ENCODE measurements at places on chromosomes 4 and X. TPM values are rescaled to one million over a fixed set of nuclear protein-coding genes. Genes with fewer than 3 reads are reported as not detected.
A peak's percentile ranks its signal among the peaks of the same experiment; 100 is the strongest.

GRCh38 chrX:49184294-49185281 is 1.6 kb downstream of the PRICKLE3 start:
- H3K4me1 ChIP-seq, result no peaks in the 10 kb centered on the region
- no peak overlapping the region for H3K27ac ChIP-seq
- H3K36me3 ChIP-seq, result no peaks in the 10 kb centered on the region
- no peaks in the 10 kb centered on the region for H3K27me3 ChIP-seq
- DNase-seq, result peak; percentile 63

SEC31A gene
- 483 TPM for total RNA-seq

- H3K36me3 ChIP-seq, result no peaks in the 10 kb centered on the region
- H3K27ac ChIP-seq, result peak overlapping the region; percentile 73
- no peaks in the 10 kb centered on the region for H3K27me3 ChIP-seq
Measured at GRCh38 chr4:54498661-54499111, 159.1 kb upstream of the KIT start.

- no peaks in the 10 kb centered on the region for H3K27me3 ChIP-seq
- H3K4me1 ChIP-seq, result no peaks in the 10 kb centered on the region
- H3K36me3 ChIP-seq, result no peaks in the 10 kb centered on the region
- no peak overlapping the region for H3K27ac ChIP-seq
- H3K4me3 ChIP-seq, result no peak overlapping the region
Measured at GRCh38 chr4:86530183-86530582, 63.9 kb upstream of the PTPN13 start.

DNA sequence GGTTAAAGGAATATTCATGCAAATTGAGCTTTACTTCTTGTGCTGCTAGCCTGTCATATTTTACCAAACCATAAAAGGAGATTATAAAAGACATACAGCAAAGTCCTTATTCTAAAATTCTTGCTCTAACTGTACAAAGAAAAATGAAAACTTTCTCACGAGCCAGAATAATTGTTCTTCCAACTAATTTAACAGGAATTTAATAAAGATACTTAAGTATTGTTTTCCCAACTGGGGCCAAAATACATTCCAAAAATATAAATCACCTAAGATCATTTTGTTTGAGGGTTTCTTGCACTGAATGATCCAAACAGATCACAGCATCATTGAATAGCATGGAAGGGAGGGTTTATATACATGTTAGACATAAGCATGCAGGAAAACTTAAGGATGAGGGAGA is 127.1 kb upstream of the PCDH18 start:
- DNase-seq, result peak; percentile 68
- peaks cover 14% of the 10 kb centered on the region for H3K4me1 ChIP-seq

GRCh38 chr4:174260099-174260498 is 23.4 kb downstream of the FBXO8 start:
- peak; percentile 54 for DNase-seq
- no peak overlapping the region for H3K4me3 ChIP-seq
- no peaks in the 10 kb centered on the region for H3K36me3 ChIP-seq
- H3K27me3 ChIP-seq, result no peaks in the 10 kb centered on the region
- peaks cover 12% of the 10 kb centered on the region for H3K4me1 ChIP-seq

- H3K27ac ChIP-seq, result no peak overlapping the region
- H3K36me3 ChIP-seq, result no peaks in the 10 kb centered on the region
- no peak overlapping the region for H3K4me3 ChIP-seq
- no peaks in the 10 kb centered on the region for H3K27me3 ChIP-seq
- H3K4me1 ChIP-seq, result no peaks in the 10 kb centered on the region
Measured at GRCh38 chrX:20445109-20445508, 178.4 kb upstream of the RPS6KA3 start.

- peak; percentile 41 for DNase-seq
- H3K36me3 ChIP-seq, result no peaks in the 10 kb centered on the region
- peak overlapping the region; percentile 10 for H3K4me3 ChIP-seq
- H3K27ac ChIP-seq, result peak overlapping the region; percentile 19
- no peaks in the 10 kb centered on the region for H3K27me3 ChIP-seq
Measured at GRCh38 chrX:21166272-21166982, 207.8 kb upstream of the CNKSR2 start.

Measured in astrocyte (in vitro differentiated cells and primary cell).